ENCODE measurements at places on chromosomes 4 and X.

- DNase-seq: no peak
Measured at GRCh38 chrX:47523713-47524166, 37.3 kb upstream of the ARAF start.

GRCh38 chrX:121150217-121150616, 102.8 kb downstream of the GLUD2 start:
- no peak for DNase-seq

- DNase-seq: no peak
Measured at GRCh38 chr4:184279496-184280061, 61.9 kb upstream of the ENPP6 start.

- DNase-seq: no peak
Measured at GRCh38 chrX:97119474-97120109, 235.9 kb downstream of the RPA4 start.

DNA sequence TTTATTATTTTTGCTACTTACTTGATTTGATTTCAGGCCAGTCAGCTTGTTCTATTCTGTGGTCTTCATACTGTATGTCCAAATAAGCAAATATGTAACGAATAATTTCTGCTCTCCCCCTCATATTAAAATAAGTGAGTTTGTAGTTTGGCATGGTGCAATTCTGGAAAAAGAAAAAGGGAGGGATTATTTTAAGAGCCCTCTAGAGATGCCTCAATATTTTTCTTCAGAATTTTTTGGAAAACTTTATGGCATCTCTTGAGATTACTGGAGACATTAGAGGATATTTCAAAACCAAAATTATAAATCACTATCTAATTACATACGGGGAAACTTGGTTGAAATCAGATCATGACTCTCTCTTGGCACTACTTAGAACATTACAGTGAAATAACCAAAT, 8.2 kb downstream of the HPGDS start:
- DNase-seq: no peak

DNA sequence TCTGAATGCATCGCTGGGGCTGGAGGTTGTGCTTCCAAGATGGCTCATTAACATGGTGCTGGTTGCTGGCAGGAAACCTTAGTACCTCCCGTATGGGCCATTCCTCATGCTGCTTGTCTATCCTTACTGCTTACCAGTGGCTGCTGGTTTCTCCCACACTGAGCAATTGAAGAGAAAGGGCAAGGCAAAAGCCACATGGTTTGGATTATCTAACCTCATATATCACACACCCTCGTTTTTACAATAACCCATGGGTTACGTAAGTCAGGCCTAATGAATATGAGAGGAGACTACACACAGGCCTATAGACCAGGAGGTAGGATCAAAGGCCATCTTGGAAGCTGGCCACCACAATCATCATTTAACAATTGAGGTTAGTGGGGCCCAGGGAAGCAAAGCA, 141.8 kb upstream of the EDNRA start:
- no peak for DNase-seq

DNA sequence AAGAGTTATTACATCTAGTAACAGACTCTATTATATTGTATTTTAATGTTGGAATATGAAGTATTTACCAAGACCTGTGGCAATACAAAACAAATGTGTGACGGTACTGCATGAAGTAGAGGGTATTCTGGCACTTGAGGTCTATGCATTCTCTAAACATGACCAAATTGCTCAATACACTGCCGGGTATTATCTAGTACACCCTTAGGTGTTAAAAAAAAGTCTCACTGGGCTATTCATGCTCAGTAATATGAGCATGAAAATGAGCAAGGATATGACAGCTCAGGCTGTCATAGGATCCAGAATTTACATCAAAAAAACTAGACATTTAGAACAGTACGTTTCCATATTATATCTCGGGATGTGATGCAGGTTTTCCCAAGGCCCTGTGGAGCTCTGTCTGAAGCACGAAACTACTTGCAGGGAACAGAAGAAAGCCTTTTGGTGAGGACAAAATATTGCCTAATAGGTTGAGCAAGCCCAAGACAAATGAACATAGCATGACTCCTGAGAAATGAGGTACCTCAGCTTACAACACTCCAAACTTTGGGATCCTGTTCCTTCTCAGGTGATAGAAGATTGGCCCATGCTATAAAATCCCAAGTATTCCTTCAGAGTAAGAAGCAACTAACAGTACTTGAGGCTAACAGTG, 74.1 kb upstream of the MAOA start:
- no peak for DNase-seq

- no peak for DNase-seq
Measured at GRCh38 chr4:70426789-70427188, 29.0 kb downstream of the OPRPN start.
